ENCODE measurements at places on chromosomes 7 and 10.

- no peak for DNase-seq
Observed at GRCh38 chr10:129677377-129677927, 210.4 kb downstream of the MGMT start.

GRCh38 chr10:26502986-26503385 is 64.8 kb downstream of the APBB1IP start:
- DNase-seq: no peak

DNA sequence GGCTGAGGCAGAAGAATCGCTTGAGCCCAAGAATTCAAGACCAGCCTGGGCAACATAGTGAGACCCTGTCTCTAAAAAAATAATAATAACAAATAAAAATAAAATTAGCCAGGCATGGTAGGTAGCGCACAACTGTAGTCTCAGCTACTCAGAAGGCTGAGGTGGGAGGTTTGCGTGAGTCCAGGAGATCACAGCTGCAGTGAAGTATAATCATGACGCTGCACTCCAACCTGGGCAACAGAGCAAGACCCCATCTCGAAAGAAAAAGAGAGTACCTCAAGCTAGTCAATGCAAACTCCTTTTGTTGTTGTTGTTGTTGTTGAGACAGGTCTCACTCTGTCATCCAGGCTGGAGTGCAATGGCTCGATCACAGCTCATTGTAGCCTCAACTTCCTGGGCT is 34.0 kb upstream of the NFE2L3 start:
- DNase-seq: no peak

GRCh38 chr7:143325240-143325639 is 9.3 kb downstream of the CLCN1 start:
- DNase-seq: no peak

DNA sequence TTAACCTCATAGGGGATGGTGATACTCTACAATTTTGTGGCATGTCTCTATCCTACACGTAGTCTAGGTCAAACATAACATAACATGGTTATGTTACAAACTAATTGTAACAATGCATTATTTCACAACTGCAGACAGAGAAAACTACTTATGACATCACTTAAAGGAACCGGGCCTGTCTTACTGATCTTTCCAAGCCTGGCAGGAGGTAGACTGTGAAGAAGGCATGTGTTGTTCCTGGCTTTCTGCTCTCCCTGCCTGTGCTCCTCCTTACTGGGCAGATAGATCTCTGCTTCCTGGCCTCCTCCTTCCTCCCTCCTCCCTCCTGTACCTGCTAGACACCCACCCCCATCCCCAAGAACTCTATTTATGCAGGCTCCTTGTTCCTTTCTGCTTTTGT is 5.4 kb downstream of the CACNB2 start:
- no peak for DNase-seq

DNA sequence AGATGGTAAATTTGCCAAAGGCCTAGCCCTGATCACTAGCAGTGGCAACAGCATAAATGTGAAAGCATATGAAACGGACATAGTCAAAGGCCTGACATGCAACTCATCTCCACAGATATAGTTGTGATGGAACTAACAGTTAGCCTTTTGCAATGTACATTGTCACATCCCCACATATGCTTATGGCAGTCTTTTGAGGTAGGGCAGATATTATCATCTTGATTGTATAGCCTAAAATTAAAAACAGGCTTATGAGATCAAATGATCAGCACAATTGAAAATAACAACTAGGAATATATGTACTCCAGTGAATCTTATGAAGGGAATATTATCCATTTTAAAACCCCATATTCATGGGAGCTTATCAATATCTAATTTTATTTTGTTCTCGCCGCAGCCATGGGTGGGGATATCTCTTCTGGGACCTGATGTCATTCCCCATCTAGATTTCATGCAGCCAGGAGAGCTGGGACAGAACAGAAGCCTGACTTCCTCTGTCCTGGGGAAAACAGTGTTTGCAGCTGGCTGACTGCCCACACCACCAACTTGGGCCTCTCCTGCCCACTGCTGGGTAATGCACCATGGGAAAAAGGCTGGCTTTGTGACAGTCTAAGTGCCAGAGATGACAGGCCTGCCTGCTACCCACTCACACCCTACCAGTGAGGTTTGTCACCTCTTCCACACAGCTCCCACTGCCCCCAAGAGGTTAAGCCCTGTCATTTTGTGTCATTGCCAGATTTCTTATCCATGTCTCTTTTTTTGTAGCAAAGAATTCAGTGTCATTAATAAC is 180.2 kb upstream of the FZD1 start:
- no peak for DNase-seq

GRCh38 chr7:133191787-133192186 is 61.1 kb upstream of the EXOC4 start:
- no peak for DNase-seq
